ENCODE measurements at places on chromosomes 12 and 14. TPM values are rescaled to one million over a fixed set of nuclear protein-coding genes. Genes with fewer than 3 reads are reported as not detected.

DNA sequence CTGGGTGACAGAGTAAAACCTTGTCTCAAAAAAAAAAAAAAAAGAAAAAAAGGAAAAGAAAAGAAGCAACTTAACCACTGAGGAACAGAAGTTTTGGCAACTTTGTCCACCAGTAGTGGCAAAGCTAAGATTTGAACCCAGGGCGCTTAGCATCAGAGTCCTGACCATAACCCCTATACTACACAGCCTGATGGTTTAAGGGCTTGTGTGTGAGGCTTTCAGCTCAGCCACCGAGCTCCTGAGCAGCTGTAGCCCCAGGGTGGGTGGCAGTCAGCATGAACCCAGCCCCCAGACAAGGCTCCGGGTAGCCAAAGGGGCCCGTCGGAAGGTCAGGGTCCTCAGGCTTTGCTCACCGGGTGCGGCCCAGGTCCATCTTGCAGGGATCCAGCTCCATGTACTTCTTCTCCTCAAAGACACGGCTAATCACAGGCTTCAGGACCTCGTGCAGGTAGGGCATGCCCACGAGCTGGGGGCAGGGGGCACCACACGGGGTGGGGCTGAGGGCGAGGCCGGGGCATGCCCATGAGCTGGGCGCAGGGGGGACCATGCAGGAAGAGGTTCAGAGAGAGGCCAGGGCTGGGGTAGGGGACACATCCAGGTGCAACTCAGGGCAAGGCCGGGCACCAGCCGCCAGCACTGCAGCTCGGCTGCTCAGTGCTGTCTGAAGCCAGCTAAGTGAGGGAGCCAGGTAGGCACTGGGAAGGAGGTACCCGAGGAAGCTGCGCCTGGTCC, 20.9 kb downstream of the RASAL1 start:
- DNase-seq, result no peak

DNA sequence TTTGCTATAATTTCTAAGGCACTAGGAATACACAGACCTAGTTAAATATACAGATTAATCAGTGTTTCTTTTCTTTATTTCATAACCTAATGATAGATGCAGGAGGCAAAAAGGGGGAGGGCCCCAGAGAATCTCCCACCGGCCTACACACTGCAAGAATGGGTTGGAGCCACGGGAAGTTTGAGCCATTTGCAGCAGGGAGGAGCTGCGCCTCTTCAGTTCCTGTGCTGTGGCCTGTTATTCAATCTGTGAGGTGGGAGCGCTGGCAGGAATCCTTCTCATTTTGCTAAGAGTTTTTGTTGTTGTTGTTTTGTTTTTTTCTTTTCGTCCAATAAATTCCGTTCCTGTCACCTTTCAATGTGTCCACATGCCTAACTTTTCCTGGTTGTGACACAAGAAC, 251.3 kb upstream of the RPL10L start:
- no peak for DNase-seq

DNA sequence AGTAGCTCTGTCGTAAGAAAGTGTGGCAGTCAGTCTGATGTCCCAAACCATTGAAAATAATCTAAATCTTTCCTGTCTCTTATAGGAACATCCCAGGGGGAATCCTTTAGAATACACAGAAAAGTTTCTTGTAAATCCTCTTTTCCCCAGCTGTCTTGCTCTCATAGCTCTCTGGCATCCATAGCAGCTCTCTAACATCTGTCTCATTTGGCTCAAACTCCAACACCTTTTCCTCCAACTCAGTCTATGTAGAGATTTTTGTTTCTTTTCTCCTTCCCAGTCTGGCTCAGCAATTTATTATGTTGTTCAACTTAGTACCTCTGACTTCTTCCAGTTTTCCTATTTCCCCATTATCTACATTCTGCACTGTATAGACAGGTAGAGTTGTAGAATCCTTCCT, 84.4 kb upstream of the NEDD1 start:
- DNase-seq, result no peak

- DNase-seq, result peak; percentile 74
These were observed 60.6 kb upstream of the KCNA1 start for GRCh38 chr12:4849115-4849541.

DNA sequence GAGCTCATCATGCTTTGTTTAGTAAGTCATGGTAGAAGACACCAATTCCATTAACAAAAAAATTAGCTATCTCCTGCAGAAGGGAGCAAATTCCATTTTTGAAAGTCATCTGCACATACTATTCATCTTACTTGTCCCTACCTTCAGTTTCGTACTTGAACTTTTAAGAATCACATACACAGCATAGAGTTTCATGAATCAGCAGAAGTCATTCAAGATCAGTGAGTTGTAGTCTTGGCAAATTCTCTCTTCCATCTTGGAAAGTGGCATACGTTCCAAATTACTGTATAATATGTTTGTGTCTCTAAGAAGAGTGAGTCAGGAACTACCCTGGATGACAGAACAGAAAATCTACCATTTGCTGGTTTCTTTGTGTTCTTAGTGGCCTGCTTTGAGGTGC, 14.1 kb downstream of the VRK1 start:
- no peak for DNase-seq

DNA sequence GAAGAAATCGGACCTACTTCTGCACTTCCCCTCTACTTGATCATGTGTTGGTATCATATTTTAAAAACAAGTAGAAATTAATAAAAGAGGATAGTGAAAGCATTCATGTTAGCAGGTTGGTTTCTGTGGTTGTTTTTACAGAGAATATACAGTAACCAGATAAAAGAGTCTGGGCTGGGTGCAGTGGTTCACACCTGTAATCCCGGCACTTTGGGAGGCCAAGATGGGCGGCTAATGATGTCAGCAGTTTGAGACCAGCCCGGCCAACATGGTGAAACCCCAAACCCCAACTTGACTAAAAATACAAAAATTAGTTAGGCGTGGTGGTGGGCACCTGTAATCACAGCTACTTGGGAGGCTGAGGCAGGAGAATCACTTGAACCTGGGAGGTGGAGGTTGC, 55.9 kb downstream of the LRP6 start:
- DNase-seq, result no peak

GRCh38 chr14:94020267-94020666, 5.9 kb upstream of the OTUB2 start:
- no peak for DNase-seq

- DNase-seq, result no peak
These were observed 35.9 kb upstream of the WSCD2 start for GRCh38 chr12:108093209-108093608.

DNA sequence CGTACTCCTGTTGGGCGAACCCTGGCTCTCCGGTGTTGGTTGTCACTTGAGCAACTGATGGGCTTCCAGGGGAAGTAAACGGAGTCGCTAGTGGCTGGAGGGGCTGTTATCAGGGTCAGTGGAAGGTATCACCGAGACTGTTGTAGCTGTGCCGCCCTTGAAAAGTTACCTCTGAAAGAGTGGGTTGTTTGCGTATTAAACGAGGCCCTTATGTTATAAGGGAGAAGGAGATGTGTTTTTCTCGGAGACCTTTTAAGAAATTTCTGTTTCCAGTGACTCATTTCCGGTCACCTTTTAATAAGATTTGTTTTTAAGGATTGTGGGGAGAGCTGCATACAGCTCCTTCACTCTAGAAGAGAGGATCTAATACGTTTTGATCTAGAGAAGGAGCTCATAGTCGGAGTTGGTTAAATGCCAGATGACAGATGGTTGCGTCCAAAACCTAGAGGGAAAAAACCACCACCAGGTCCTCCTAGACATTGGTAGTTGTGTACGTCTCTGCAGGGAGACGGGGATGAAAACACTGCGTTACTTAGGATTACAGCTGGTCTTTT, 750 bp upstream of the DBX2 start:
- DNase-seq, result no peak

GRCh38 chr14:21668377-21668776, 5.2 kb downstream of the OR4E1 start:
- no peak for DNase-seq

DNA sequence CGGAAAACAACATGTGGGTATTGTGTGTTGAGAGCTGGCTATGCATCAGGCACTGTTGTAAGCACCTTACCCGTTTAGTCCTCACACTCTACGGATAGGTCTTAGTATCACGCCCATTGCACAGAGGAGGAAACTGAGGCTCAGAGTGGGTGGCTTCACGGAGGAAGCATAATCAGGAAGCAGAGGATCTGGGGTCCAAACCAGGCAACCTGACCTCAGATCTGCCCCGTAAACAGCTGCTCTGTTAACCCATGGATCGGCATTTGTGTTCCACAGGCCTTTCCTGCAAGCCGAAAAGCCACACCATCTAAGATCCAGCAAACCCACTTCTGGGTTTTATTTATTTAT, 107.9 kb downstream of the SCARB1 start:
- DNase-seq, result no peak

Gene RIPK3
- 14.8 TPM for polyA plus RNA-seq

Gene NOS1
- 11.5 TPM for polyA plus RNA-seq

Gene KRT72
- 2.0 TPM for polyA plus RNA-seq

Gene CIROP
- polyA plus RNA-seq, result 0.01 TPM

Gene HCAR2
- 2.6 TPM for polyA plus RNA-seq

Gene E2F7
- 3.7 TPM for polyA plus RNA-seq
